ENCODE measurements at places on chromosomes 7 and 10.

- DNase-seq = no peak
These were observed 14.6 kb upstream of the PSAP start for GRCh38 chr10:71865561-71866041.

DNA sequence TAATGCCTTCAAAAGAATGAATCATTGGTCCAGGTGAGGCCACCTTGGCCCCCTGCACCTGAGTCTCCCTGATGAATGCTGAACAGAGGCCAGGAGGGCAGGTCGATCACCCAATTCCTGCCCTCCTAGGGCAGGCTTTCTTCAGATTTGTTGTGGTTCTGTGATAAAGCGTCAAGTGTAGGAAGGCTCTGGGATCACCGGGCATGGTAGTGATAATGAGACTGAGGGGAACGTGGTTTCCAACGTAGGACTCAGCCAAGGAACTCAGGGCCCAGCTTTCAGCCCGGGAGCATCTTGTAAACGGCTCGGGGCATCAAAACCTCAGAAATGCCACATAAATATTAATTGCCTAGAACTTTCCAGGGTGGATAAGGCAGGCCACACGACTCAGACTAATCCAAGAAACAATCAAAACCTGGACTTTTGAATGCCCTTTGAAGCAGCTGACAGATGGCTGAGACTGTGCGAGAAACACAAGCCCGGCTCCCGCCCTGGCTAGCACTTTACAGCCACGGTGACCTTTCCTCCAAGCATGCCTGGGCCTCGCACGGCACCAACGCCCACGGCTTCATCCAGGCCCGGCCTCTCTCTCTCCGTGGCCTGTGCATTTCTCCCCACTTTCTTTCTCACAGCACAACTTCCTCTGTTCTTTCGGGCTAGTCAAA is 239.3 kb upstream of the GRB10 start:
- no peak for DNase-seq

- no peak for DNase-seq
These were observed 81.6 kb downstream of the SAMD9 start for GRCh38 chr7:93036149-93036640.

GRCh38 chr10:70145666-70146488 is 623 bp downstream of the TYSND1 start:
- peak; percentile 59 for DNase-seq

DNA sequence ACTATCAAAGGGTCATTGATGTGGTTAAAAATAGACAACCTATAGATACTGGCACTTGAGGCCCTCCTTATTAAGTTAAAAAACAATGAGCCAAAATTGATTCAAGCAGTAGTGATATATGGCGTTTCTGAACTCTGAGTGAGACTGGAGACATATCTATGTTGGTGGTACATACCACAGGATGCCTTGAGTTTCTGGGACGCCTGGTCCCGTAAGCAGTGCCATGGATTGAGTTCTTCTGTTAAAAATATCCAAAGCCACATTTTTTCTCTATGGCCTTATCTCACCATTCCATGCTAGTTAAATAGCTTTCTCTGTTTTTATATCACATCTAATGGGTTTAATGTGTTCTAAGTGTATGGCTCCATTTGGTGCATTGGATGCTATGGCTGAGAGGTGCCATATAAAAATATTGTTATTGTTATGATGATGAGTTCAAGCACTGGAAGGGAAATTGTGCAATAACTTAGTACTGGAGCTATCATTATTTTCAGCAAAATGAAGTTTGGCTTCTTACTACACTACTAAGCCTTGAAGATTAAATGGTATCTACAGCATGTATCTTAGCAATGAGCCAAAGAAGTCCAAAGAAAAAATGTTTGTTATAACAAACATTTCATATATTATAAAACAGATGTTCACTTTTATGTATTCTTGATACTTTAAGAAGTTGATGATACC is 713.9 kb downstream of the SUGCT start:
- DNase-seq = no peak

DNA sequence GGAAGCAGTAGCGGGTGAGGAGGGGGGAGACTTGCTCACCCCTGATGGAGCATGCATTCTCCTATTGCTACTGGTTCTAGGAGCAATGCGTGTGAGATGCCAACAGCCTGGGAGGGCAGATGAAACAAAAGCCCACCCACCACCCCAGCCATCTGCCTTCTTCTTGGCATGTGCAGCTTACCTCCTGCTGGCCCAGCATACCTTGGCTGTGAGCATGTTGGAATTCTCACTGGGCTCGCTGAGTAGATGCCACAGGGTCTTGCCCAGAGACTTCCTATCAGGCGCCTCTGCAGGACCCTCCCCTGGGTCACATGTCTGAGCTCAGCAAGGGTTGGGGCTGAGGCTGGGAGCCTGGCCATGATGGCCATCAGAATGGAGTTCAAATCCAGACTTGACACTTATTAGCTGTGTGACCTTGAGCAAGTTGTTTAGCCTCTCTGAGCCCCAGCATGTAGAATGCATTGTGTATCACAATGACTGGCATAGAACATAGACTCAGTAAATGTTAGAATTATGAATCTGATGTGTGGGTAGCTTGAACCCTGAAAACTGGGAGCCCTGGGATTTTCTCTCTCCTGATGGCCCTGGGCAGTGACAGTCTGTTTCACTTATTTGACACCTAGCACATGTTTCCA is 38.2 kb downstream of the CDH23 start:
- no peak for DNase-seq

DNA sequence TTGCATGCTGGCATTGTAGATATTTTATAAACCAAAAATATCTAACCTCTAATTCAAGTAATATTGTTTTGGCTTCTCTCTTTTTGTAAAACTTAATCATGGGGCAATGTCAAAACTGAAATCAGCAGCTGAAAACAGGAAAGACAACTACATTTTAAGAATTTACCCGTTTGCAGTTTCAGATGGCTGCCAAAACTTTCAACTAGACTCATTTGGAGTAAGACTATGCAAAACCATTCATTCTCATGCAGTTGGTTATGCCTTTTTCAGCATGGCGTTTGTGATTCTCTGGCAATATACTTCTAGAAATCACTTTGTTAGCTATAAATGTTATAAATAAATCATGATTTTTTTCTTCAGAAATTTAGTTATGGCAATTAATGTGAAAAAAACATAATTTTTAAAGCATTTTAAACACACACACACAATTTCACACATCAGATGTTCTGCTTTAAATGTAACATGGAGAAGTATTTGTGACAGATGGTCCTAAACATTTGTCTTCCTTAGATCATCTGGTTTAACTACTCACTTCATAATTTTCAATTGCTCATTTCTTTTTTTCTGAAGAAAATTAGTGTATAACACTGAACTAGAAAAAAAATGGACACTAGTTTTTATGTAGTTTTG is 116.4 kb downstream of the ITGB8 start:
- no peak for DNase-seq

GRCh38 chr10:109939315-109939961 is 16.1 kb upstream of the XPNPEP1 start:
- DNase-seq = no peak

- no peak for DNase-seq
These were observed 83.9 kb upstream of the PAX2 start for GRCh38 chr10:100661520-100661919.

GRCh38 chr10:61248013-61248412 is 205.2 kb downstream of the TMEM26 start:
- DNase-seq = no peak

DNA sequence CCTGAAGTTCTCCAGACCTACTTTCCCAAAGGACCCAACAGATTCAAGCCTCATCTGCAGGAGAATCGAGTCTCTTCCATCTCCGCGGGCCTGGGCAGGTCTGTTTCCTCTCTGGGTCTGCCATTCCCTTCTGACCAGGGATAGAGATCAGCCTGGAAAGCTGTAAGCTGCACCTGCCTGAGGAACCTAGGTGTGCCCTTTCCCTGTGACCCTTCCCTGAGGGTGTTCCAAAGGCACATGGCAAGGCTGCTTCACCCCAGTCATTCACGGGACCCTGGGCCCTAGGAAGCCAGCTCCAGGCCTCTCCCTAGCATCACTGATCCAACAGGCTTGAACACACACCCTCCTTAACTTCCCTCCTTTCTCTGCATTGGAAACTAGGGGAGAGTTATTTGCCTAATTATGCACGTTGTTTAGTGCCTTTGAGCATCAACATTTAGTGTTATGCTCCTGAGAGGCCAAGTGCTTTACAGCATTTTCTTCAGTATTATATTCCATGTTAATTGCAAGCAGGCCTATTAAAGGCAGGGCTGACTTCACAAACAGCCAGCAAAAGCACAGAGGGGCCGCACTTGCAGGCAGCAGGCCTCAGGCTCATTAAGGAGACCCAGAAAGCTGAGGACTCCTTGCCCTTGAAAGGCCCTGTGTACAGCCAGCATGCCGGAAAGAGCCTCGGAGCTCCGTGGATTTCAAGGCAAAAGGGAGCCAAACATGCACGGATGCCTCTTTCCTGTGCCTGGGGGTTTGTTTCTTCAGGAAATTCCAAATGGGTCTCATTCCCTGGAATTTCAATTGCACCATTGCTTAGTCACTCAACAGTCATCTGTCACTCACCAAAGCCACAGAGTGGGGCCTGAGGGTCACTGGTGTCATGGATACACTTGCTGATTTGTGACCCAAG is 91.0 kb upstream of the FAM20C start:
- DNase-seq = no peak

- DNase-seq = no peak
These were observed 68.7 kb downstream of the SGMS1 start for GRCh38 chr10:50554995-50555568.

GRCh38 chr7:154720016-154720415 is 282.9 kb downstream of the PAXIP1 start:
- DNase-seq = no peak

DNA sequence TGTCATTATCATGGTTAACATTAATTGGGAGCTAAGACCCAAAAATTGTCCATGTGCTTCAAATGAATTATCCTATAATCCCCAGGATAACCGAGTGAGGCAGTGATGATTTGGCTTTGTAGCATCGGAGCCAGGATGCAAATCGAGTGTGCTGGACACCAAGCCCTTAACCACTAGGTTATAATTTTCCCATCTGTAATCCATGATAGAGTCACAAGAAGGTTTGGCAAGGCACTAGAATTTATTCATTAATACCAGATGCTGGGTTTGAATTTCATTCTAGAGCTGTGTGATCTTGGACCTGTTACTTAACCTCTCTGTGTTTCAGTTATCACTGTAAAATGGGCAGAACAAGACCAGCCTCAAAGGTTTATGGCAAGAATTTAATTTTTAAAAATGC is 21.0 kb upstream of the ITGB1 start:
- no peak for DNase-seq

DNA sequence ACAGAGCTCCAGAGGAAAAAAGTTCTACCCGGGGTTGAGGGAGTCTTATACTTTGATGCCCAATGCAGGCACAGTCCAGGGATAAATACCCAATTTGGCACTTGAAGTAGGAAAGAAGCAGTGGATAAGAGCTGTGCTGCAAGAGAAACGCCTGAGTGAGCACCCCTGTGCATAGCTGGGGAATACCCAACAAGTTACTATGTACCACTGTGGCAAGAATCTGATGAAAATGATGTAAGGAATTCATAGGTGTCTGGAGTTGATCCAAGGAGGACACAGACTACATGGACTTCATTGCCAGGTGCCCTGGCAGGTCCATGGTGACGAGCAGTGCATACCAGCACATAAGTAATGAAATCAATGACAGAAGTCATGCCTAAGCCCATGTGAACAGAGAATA is 183.7 kb upstream of the FEZF1 start:
- DNase-seq = no peak

DNA sequence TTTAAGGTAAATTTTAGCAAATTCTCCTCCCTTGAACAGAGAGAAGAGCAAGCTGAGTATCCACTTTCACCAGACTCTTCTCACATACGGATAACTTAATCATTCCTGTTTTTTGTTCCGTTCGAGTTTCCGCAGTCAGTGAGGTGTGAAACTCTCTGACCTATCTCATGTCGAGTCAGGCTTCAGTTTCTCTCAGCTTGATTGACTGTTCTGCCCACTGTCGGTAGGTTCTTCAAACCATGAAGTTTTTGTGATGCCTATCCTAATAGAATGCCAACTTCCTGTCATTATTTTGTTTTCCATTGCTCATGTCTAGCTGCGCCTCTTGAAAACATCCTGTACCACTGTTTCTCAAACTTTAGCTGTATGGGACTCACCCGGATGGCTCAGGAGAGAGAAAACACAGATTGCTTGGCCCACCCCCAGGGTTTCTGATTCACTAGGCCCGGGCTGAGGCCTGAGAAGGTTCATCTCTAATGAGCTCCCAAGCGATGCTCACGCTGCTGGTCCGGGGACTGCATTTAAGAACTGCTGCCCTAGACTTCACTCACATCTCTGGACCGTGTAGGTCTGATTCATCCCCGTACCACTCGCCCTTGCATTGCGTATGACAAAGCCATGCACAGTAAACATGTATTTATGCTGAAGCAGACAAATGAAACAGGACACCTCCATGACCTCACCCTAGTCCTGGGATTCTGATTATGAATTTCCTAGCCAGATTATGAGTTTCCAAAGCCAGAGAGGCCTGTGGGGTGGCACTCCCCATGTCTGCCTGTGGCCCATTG is 208.4 kb upstream of the AGK start:
- DNase-seq = no peak

GRCh38 chr7:120877701-120878100 is 19.8 kb upstream of the TSPAN12 start:
- no peak for DNase-seq

GRCh38 chr10:62961951-62962523 is 145.9 kb upstream of the EGR2 start:
- no peak for DNase-seq

DNA sequence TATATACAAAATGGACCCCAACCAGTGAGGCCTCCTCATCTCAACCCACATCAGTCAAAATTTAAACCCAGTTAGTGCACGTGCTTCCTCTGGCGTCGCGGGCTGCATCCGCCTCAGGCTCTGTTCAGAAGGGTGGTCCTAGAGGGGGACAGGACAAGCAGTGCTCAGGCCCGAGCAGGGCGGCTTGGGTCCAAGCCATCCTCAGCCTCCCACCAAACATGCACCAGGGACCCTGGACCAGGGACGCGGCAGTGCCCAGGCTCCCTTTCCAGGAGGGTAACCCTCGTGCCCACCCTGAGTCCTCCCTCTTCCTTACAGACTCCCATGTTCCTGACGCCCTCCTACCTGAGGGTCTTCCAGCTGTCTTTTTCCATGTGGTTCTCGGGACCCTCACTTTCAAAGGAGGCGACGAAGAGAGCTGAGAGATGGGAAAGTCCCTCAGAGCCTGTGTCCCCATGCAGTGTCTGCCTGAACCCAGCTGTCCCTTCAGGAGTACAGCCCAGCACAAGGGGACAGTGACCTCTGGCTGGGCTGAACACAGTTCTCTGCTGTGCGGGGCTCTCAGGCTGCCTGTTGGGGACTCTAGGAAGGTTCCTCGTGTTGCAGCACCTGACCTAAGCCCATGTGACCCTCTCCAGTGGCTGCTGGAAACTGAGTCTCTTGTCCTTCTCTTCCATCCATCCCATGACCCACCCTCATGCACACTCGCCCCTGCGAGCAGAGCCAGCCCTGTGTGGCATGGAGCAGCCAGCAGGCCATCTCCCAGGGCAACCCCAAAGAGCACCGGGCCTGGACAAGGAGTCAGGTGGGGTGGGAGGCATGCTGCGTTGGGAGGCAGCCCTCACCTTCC is 58.1 kb downstream of the CSGALNACT2 start:
- no peak for DNase-seq

GRCh38 chr10:17412323-17412722 is 42.1 kb downstream of the ST8SIA6 start:
- no peak for DNase-seq

- no peak for DNase-seq
These were observed 76.4 kb downstream of the OAT start for GRCh38 chr10:124342136-124342820.
